Activated CD4-positive, alpha-beta memory T cell treated with anti-CD3 and anti-CD28 coated beads for 36 hours (primary cell): ENCODE measurements at places on chromosomes 13 and 19.
A peak's percentile ranks its signal among the peaks of the same experiment; 100 is the strongest.

DNA sequence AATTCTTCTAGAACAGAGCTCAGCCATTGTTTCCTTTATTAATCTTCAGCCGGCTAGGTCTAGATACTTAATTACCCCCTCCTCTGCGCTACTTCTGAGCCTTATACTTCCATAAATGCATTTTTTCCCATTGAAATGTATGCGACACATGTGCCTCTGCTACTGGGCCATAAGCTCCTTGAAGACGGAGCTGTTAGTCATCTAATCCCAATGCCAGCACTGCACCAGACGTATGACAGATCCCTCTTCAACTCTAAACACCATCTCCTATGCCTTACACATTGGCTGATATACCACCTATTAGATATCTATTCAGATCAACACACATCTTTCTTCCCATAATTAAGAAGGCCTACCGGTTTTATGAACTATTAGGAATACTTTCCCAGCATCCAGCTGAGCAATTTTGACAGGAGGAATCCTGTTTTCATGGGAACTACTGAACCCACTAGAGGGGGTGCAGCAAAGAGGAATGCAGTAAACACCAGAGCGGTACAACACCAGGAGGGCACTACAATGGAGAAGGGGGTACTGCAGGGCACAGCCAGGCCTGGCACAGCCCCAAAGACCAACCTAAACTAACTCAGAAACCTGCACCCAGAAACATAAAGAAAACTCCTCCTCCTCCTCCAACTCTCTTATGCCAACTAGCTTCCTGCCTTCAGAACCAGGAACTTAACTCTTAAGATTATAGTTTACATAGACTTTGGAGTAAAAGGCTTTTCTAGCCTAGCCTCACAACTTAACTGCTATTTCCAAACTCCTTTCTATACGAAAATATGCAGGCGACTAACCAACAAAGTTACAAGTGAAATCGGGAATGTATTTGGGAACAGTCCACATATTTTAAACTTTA lies 18.7 kb downstream of the STK24 start:
- no peak for DNase-seq

- DNase-seq = no peak
These were observed 68.2 kb downstream of the CACNA1A start for GRCh38 chr19:13437919-13438618.

DNA sequence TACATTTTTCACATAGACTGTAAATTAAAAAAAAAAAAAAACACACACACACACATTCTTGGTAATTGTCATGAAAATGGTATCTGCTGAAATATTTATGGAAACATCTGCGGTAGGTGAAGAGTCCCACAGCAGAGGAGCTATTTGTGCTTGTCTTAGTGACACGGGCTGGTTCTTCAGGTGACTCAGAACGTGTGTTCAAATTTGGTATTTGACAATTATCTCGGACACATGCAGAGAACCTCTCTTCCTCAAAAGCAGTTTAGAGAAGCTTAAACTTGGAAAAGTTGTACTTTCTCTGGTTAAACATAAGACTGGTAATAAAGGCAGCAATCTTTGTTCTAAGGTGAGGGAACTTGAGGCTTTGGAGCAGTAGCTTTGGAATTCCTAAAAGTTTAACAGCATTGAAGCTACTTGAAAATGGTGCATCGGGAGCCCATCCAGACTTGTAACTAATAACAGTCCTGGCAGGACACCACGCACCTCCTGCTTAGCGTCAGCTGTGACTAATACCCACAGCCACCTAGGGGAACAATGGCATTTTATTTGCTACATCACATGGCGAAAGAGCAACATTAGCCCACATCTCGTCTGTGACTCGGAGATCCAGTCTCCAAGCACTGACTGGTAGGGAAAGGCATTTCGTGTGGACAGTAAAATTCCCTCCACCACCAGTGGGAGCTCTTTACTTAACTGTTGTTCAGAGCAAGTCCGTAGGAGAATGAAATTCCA lies 1505.1 kb upstream of the SLC10A2 start:
- DNase-seq = peak; percentile 13

DNA sequence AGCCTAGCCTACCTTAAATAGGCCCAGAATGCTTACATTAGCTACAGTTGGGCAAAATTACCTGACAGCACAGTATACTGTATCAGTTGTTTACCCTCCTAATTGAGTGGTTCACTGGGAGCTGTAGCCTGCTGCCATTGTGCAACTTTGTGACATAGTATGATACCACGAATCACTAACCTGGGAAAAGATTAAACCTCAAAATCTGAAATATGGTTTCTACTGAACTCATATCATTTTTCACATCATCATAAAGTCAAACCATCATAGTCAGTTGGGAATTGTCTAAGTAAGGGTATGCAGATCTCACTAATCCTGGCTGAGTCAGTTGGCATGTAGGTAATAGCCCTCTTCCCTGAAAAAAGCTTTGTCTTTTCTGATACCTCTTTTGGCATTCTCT lies 9.2 kb downstream of the PAN3 start:
- peak; percentile 22 for DNase-seq

DNA sequence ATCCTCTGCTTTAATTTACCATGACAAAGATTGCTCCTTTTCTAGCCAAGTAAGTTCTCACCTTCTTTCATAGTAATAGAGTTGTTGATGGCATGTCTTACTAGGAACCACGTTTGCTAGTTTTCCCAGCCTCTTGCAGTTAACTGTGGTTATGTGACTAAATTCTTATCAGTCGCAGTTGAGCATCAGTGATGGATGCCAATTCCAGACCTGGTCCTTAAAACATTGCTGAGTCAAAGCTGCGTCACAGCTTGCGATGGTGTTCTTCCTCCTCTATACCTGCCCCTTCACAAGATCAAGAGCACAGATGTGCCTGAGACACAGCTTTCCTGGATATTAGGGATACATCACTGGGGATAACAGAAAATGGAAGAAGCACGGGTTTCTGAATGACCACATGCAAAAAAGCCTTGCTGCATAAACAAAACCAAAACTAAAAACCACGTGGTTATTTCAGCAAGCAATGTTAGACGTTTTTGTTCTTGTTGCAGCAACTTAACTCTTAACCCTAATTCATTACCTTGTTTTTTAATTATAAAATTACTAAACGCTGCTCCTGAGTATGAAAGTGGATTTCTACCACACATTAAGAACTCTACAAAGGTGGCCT lies 97.6 kb upstream of the DACH1 start:
- no peak for DNase-seq

DNA sequence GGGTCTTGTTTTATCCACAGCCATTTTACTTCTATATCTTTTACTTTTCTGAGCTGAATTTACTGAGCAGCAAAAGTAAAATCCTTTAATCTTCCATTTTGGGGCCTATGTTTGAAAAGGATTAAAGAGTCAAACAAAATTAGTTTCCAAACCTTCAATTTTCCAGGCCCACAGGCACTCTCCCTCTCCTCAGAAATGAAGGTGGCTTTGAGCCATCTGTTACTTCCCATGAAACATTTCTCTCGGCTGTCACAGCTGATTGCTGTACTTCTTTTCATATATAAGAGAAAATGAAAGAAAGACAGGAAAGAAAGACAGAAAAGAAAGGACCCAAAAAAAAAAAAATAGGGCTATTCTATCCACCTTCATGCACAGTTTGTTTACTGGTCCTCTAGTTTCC lies 194.9 kb downstream of the LACC1 start:
- DNase-seq = no peak

DNA sequence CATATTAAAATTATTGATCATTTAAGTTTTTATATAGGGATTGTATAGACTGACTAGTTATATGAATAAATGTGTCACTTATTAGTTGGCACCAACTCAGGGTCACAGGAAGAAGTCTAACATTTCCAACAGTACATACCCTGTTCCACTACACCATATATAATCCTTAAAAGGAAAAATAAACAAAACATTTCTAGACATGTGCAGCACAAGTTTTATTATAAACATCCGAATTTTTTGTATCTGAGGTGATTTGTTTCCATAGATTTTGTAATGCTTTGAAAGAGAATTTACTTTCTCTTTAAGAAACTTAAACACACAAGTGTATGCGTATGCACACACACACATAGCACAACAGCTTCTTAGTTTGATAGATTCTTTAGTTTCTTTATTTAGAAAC lies 418.6 kb upstream of the GPC6 start:
- DNase-seq = no peak

DNA sequence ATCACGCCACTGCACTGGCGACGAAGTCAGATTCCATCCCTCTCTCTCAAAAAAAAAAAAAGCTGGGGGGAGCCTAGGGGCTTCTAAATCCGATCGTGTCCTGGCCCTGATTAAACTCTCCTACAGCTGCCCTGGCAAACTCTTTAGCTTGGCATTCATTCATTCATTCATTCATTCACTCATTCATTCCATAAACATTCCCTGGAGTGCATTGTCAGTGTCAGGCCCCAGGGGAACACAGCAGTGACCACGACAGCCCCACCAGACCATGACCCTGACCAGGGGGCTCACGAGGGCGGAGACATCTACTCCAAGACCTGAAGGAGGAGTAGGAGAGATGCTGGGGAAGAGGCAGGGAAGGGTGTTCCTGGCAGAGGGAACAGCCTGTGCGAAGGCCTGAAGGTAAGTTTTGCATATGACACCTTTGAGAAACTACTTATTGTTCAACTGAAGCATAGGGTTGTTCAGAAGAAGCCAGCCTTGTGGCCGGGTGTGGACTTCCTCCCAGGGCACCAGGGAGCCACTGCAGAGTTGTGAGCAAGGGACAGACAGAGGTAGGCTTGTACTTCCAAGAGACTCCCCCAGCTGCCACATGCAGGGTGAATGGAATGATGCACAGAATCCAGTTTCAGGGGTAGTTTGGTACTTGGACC lies 24.5 kb downstream of the CEACAM16 start:
- no peak for DNase-seq

DNA sequence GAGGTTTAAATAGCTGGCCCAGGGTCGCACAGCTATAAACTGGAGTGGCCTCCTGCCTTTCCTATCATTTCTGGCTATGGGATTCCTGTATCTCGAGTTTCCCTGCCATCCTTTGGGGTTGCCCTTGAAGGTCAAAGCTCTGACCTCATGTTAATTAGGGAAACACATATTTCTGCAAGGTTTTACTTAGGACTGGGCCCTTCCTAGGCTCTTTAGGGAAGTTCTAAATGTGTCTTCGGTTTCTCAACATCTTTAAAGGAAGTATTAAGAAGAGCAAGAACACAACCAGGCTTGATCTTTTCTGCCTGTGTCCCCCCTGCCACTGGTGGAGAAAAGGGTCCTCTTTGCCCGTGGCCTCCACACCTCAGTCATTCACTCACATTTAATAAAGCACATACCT lies 10.8 kb downstream of the LCP1 start:
- no peak for DNase-seq

DNA sequence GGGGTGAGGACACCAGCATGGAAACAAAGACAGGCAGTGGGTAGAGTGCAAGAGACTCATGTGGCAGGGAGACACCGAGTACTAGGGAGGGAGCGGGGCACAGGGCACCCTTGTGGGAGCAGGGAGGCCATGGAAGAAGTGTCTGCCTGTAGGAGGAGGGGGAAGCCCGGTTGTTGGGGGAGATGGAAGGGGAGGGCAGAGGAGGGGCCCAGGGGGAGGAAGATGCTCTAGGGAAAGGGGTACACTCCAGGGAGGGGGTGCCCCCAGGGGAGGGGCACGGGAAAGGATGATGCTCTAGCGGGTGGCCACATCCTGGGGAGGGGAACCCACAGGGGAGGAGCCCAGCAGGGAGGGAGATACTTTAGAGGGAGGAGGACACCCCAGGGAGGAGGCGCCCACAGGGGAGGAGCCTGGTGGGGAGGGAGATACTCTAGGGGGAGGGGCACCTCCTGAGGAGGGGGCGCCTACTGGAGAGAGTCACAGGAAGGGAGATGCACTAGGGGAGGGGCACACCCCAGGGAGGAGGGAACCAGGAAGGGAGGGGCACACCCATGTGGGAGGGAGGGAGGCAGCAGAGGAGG lies 24.9 kb downstream of the CPAMD8 start:
- DNase-seq = peak; percentile 86

DNA sequence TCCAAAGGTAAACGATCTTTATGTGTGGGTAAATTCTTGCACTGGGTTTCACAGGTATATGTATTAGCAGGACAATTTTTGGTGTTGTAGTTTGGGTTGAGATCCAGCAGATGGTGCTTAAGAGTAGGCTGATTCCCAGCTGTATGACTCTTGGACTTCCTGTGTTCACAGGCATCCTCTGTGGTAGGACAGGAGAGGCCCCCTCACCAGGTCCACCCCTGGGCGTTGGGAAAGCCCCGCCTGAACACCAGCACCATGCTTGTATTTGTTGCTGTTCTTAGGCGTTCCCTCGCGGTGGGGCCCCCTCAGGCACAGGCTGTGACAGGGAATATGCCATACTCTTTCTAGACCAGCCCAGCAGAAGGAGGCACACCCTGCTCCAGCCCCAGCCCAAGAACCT lies 49.5 kb upstream of the PCDH17 start:
- DNase-seq = no peak

GRCh38 chr13:75352641-75353327 lies 129.2 kb downstream of the TBC1D4 start:
- no peak for DNase-seq

DNA sequence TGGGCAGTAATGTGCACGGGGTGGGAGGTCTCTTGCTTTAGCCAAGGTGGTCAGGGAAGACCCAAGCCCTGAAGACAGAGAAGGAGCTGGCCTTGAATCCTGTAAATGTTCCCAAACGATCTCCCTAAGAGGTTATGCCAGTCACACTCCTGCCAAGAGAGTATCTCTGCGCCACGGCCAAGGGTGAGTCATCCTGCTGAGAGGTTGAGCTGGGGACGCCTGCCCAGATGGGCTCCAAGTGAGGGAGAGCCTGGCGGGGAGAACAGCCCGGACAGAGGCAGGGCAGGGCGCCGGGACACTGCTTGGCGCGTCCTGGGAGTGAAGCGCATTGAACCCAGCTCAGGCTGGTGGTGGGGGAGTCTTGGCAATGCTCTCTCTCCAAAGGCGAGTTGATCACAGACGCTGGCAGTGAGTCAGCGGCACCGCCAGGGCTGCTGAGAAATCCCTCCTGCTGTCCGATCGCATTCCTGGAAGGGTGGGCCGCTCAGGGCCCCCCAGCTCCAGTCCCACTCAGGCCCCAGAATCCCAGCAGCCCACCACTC lies 16.4 kb downstream of the SULT2B1 start:
- no peak for DNase-seq

GRCh38 chr13:43266936-43267615 lies 243.7 kb downstream of the DNAJC15 start:
- DNase-seq = no peak

GRCh38 chr13:24900507-24900906 lies 136.5 kb downstream of the RNF17 start:
- DNase-seq = no peak

DNA sequence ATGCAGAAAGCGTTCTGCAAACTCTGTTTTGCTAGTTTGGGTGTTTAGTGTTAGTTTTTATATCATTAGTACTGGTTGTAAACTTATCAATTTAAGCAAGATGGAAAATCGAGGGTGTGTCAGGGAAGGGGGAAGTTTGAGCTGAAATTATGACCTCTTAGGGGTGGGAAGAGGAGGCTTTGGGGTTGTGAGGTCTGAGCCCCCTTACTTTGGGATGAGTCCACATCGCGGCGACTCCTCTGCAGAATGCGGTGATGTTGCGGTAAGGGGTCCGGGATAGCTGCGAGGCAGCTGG lies 743 bp upstream of the NDUFS7 start:
- no peak for DNase-seq

- no peak for DNase-seq
These were observed 215.3 kb downstream of the ZIC5 start for GRCh38 chr13:99756281-99756680.

GRCh38 chr13:101018720-101019119 lies 344.1 kb upstream of the TMTC4 start:
- no peak for DNase-seq

GRCh38 chr13:91349992-91350911 lies 2.8 kb downstream of the MIR17HG start:
- DNase-seq = no peak

GRCh38 chr13:104143760-104144416 lies 1077.7 kb upstream of the SLC10A2 start:
- no peak for DNase-seq
